Activated T-helper 2 cell treated with anti-CD3 and anti-CD28 coated beads, Interferon-gamma antibody, Interleukin-2, Interleukin-4, amounts not matched to agents 10 μg/mL and 5 μg/mL and 100 μg/mL, durations not matched to agents 14 hours and 24 hours and 36 hours (primary cell): ENCODE measurements at places on chromosomes 2 and 18.

DNA sequence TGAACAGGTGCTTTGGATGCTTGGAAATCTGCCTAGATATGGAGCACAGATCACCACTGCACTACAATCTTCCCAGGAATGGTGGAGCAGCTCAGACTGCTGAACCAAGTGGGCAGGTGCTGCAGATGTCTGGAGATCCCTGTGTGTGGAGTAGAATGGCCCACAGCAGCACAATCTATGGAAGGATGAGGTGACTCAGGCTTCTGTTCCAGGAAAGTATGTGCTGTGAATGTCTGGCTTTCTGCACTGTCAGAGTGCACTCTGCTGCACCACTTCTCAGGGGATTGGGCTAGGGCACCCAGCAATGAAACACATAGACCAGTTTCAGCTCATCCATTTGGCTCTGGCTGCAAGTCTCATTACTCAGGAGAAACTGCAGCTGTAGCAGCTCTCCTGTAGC lies 865.4 kb upstream of the NXPH2 start:
- no peak overlapping the region for H3K27ac ChIP-seq
- no peak overlapping the region for H3K4me3 ChIP-seq
- no peaks in the 10 kb centered on the region for H3K27me3 ChIP-seq
- no peaks in the 10 kb centered on the region for H3K36me3 ChIP-seq
- no peaks in the 10 kb centered on the region for H3K4me1 ChIP-seq
- no peak for DNase-seq

DNA sequence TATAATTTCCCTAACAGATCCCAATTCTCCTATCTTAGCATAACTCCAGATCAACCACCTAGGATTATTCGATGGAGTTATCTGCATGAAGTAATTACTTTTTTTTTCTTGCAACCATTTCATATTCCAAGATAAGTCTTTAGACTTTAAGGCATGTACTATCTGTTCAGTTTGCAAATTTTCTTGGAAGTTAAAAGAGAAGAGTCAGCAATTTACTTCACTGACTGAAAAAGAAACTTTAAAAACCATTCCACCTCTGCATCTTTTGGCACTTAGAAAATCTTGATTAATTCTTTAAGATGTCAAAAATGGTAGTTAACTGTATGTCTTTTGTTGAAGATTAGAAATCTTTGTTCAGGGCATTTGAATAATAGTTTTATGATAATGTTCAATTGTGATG lies 830.5 kb upstream of the KLHL29 start:
- no peaks in the 10 kb centered on the region for H3K36me3 ChIP-seq
- H3K4me3 ChIP-seq: no peak overlapping the region
- no peaks in the 10 kb centered on the region for H3K4me1 ChIP-seq
- no peak for DNase-seq
- H3K27ac ChIP-seq: no peak overlapping the region

DNA sequence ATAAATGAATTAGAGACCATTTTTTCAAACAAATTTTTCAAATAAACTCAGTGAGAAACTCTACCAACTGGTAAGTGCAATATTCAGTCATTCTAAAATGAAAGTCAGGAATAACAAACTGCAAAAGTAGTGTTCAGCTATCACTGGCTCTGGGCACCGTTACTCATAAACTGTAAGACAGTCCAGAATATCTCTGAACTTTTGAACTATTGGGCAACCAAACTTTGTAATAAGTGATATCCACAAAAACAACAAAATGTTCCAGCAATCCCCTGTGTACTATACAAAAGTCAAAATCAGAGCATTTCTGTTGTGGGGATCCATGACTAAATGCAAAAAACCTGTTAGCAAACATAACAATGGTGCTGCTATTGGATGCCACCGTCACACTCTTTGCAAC lies 56.3 kb downstream of the SLC25A12 start:
- H3K36me3 ChIP-seq: peaks cover 72% of the 10 kb centered on the region
- H3K27me3 ChIP-seq: no peaks in the 10 kb centered on the region
- no peaks in the 10 kb centered on the region for H3K4me1 ChIP-seq
- H3K27ac ChIP-seq: no peak overlapping the region
- no peak for DNase-seq
- no peak overlapping the region for H3K4me3 ChIP-seq

DNA sequence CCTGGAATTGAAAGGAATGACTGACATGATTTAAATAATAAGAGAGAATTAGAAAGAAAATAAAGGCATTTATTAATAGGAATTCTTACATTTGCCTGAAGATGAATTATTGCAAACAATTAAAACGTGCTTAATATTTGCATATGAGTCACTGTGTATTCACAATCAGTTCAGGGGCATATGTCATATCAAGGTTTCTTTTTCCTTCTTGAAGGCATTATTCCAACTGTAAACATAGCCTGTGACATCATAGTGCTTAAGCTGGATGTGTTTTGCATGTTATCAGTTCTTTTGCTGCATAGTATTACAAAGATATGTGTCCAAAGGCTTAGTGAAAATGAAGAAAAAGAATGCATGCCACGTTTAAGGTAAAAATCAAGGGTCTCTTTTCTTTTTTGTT lies 80.8 kb downstream of the MEIS1 start:
- no peaks in the 10 kb centered on the region for H3K27me3 ChIP-seq
- no peak overlapping the region for H3K4me3 ChIP-seq
- H3K27ac ChIP-seq: no peak overlapping the region
- no peak for DNase-seq
- no peaks in the 10 kb centered on the region for H3K4me1 ChIP-seq
- H3K36me3 ChIP-seq: no peaks in the 10 kb centered on the region
